ENCODE measurements at places on chromosomes 2 and 18.

GRCh38 chr2:45770811-45771210, 119.3 kb downstream of the PRKCE start:
- DNase-seq = no peak

DNA sequence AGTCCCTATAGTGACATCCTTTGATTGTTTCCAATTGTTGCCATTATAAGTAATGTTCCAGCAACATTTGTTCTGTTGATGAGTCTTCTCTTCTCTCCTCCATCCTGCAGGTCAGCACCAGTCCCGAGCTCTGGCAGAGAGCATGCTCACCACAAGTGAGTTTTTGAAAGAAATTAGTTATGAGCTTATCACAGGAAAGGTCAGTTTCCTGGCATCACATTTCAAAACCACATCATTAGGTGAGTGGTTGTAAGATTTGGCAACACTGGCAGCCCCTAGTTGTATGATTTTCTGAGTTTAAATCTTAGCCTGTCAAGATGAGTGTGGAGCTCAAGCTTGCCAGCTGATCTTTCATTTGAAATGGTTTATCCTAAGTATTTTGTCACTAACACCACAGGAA, 149.6 kb downstream of the ESCO1 start:
- no peak for DNase-seq

DNA sequence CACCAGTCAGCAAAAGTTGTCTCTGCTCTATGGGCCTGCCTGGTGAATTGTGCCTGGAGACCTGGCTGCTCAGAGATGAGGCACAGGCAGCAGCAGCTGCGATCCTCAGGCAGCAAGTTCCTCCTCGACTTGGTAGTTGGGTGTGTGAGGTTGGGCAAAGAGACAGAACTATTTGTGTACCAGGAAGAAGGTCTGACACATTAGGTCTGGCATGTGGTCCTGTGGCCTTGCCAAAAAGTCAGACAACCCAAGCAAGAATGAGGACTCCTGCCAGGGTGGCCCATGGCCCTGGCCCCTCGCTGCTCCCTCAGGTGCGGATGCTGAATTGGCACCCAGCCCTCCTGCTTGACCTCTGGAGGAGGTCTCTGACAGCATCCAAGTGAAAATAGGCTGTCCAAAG, 192.7 kb downstream of the DYSF start:
- no peak for DNase-seq

DNA sequence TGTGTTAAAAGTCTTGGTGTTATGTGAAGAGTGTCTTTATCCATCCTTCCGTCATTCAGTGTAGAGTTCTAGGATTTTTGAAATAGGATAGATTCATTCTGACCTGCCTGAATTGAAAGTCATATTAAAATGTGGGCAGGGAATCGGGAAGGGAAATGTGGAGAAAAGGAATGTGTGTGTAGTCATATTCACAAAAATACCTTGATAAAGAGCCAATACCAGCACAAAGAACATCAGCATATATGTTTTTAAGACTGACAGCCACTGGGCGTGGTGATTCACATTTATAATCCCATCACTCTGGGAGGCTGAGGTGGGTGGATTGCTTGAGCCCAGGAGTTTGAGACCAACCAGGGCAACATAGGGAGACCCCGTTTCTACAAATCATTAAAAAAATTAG, 188.1 kb downstream of the CAMKMT start:
- DNase-seq = no peak

DNA sequence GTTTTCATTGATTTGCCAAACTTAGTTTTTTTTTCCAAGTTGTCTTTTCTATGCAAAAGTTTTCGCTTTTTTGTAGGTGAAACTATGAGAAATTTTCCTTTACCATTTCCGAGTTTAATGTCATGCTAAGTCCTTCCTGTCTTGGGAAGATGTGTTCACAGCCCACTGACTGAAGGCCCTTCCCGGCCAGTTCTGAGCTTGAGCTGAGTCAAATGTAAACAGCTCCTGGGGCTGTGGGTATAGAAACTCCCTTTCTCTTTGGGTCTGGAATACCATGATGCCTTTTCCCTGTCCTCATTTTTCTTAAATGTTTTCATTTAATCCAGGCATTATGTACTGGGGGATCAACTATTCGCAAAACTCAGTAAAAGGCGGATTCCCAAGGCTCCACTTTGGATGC, 69.8 kb upstream of the IL1R1 start:
- DNase-seq = no peak

DNA sequence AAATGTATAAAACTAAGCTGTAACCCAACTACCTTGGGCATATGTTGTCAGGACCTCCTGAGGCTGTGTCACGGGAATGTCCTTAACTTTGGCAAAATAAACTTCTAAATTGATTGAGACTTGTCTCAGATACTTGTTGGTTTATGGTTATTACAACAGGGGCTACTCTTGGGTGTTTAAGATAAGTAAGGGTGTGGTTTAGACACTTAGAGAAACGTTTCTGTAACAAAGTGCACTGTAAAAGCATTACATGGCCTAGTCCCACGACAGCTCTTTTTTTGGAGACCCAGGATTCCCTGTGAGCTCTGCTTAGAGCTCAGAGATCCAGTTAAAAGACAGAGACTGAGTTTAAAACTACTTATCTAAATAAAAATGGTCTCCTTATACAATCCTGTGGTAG, 32.3 kb upstream of the LIPG start:
- DNase-seq = no peak

DNA sequence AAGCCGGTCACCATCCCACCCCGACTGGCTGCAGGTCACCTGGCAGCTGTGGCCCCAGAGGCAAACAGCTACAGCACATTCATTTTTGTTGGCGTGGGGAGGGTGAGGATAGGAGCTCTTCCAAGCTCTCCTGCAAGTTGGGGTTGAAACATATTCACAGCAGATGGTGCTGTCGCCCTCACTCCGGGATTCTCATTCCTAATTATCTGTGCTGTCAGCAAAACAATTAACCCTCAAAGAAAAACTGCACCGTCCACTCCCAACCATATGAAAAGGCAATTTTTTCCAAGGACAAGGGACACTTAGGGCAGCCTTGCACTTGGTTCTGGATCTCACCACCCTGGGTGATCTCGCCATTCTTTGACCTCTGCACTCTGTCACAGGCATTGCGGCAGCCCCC, 68.6 kb downstream of the ZBTB7C start:
- DNase-seq = peak; percentile 66

DNA sequence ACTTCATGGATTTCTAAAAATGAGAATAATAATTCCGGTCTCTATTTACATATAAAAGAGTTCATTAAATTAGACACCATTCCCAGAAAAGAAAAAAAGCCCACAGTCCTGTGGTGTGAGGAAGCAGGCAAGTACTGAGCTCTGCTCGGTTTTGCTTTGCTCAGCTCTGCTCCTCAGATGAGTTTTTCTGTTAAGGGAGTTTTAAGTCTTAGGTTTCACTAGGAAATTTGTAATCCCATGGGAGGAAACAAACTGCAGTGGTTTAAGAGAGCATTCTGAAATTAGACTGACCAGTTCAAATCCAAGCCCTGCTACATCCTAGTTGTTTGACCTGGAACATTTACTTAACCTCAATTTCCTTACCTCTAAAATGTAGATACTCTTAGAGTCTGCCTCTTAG, 338.6 kb upstream of the MMADHC start:
- DNase-seq = no peak

- no peak for DNase-seq
Observed at GRCh38 chr2:128643221-128644065, 324.8 kb upstream of the HS6ST1 start.

- no peak for DNase-seq
Observed at GRCh38 chr2:6919901-6920742, 2.9 kb downstream of the RNF144A start.

DNA sequence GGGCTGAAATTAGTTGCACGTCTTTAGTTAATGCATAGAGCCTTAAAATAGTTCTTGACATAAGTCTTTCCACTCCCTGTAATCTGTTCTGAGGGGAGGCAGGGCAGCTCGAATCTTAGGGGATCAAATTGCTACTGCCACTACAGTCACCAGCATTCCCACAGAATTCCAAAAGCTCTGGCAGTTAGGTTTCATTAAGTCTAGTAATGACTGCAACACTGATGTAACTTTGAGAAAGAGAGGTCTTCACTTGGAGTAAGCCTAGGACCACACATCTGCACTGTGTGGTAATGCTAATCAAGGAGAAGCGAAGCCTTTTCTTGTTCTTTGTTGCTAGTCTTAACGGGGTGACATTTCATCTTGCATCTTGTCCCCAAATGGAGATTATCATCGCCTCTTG, 19.3 kb upstream of the NCK2 start:
- no peak for DNase-seq

GRCh38 chr2:60826111-60826510, 55.3 kb upstream of the REL start:
- no peak for DNase-seq

DNA sequence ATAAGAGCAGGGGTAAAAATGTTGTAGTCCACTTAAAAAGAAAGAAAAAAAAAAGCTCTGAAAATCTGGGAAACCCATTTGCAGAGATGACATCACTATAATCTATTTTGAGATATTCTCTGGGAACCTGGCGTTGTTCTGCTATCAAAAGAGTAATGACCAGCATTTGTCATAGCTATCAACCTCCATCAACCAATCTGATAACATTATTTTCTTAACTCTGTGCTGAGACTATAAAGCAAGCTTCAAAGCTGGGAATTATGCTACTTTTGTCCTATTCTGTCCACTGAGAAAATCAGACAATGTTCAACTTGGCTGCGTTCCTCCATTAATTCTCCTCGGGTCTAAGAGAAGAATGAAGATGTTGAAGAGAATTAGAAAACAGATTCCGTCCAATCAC, 107.5 kb downstream of the STK39 start:
- no peak for DNase-seq

GRCh38 chr18:24009651-24010333, 4.8 kb upstream of the TTC39C start:
- peak; percentile 38 for DNase-seq

DNA sequence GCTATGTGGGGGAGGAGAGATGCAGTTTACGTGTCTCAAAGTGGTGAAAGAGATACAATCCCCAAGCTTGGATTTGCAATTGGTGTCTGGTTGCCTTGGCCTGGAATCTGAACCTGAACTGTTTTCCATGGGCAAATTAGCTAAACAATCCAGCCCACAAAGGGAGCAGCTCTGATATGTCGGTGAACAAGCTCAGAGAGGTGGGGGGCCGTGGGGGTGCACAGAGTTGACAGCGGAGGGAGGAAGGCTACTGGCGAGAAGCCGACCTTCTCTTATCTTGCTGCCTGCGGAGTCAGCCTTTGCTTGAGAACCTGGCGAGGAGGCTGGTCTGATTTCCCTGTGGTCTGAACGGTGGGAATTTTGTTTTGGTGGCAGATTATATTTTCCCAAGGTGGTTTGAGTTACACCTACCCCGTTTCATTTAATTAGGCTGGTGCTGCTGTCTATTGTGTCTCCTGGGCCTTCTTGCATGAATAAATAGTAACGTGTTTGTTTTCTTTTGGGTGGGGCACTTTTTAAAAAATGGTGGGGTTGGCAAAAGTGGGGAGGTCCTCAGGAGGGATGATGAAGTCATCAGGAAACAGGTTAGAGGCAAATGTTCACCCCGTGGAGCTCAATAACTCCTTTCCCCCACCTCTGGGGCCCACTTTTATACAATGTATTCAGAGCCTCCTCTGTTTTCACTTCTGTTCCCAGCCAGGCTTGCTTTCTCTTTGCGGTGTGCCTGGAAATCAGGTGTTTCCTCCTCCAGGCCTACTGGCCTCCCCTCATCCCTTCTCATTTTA, 80.9 kb upstream of the IGFBP5 start:
- peak; percentile 57 for DNase-seq

DNA sequence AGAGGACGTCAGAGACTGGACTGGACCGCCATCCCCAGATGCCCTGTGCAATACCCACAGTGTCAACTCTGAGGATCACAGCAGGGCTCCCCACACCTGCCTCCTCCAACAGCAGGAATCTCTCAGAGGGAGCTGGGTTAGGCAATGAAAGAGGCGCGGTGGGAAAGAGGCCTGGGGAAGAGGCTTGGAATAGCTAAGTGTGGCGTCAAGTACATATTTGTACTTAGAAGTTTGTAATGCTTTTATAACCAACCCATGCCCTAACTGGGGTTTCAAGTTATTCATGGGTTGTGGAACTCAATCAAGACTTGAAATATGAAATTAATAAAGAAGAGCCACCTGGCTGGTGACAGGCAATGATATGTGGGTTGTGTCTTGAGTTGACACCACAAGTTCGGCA, 28.7 kb downstream of the CYP26B1 start:
- DNase-seq = no peak
